ENCODE measurements at places on chromosomes 5 and 9. TPM values are rescaled to one million over a fixed set of nuclear protein-coding genes. Genes with fewer than 3 reads are reported as not detected.

The TRIM36 gene
- total RNA-seq = 2.0 TPM

The CNTNAP3 gene
- not detected for total RNA-seq

The FOXD4L3 gene
- total RNA-seq = not detected

The NUTM2F gene
- total RNA-seq = 0.07 TPM

The CARD9 gene
- 7.4 TPM for total RNA-seq

The RASGRF2 gene
- total RNA-seq = 23.6 TPM

The MLANA gene
- total RNA-seq = 0.11 TPM
